ENCODE measurements at places on chromosomes 3 and 15.

DNA sequence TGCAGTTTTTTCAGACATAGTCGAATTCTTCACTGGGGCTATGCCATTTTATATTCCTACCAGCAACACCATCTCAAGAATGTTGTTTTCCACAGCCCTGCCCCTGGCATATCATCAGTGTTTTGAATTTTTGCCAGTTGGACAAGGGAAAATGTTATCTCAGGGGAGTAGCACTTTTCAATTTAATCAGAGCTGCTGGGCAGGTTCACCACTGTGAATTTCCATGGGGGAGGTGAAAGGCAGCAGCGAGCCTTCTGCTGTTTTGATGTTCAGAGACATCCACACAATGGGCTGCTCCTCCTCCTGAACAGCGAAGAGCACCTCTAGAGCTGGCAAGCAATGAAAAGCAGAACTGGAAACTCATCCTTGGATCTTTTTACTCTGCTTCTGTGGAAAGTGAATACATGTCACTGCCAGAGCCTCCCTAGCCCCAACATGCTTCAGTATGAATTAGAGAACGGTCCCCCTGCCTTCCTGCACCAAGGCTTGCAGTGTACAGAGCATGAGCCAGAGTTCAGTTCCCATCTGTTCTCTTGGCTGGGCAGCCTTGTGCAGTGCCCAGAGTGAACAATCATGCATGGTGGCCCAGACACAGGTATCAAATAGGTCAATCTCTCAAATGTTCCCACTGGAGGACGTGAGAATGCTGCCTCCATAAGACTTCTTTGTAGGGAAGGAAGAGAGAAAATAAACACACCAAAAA, 56.1 kb upstream of the RAD18 start:
- no peak for ATAC-seq

- ATAC-seq = no peak
Observed at GRCh38 chr3:134625885-134626741, 24.7 kb downstream of the KY start.

GRCh38 chr3:28320981-28321380, 27.5 kb upstream of the ZCWPW2 start:
- no peak for ATAC-seq

DNA sequence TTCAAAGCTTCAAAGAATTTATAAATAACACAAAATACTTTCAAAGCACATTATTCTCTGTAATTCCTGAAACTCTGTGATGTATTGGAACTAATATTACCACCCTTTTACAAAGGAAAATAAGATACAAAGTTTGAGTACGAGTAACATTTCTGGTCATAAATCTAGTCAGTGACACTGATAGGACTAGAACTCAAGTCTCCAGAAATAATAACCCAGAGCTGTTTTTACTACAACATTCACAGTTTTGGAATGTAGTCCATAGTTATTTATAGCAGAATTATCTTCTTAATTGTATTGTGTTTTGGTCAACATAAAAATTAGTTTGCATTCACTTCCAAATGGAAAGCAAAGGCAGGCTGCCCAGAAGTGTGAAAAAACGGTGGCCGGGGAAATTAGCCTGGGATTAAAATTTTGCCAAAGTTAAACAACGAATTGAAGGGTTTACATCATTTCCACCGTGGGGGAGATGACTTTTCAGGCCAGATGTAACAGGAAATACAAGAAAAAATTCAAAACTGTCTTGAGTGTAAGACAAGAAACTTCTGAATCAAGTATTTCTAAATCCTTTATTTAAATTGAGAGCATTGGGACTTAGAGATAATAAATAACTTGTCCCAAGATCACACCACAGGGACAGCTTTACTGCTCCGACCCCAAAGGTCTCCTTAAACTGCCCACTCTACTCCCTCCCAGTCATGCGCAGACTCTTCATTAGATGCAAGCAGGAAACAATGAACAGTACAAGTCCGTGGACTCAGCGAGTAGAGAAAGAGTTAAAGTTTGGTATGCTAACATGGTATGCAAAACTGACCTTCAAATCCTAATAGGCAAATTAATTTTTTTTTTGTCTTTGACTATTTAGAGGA, 74.3 kb upstream of the VGLL4 start:
- ATAC-seq = peak; percentile 60

DNA sequence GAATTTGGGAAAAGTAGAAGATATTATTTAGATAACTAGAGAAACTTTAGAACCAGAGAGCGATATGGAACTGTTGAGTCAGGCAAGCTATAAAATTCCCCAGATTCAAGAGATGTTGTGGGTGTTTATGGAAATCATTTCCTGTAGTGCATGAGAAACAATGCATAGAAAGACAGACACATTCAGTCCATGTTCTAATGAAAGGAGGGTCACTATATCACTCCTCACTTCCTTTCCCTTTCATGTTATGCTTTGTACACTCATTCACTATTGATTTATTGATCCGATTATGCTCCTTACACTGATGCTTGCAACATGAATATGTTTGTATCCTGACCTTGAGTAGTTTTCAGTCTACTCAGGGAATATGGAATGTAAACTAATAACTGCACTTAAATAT, 1459.9 kb upstream of the ALCAM start:
- ATAC-seq = no peak

- ATAC-seq = no peak
Observed at GRCh38 chr3:13019243-13020095, 53.8 kb downstream of the IQSEC1 start.

GRCh38 chr3:159798951-159799350, 189.7 kb upstream of the IL12A start:
- ATAC-seq = peak; percentile 72

DNA sequence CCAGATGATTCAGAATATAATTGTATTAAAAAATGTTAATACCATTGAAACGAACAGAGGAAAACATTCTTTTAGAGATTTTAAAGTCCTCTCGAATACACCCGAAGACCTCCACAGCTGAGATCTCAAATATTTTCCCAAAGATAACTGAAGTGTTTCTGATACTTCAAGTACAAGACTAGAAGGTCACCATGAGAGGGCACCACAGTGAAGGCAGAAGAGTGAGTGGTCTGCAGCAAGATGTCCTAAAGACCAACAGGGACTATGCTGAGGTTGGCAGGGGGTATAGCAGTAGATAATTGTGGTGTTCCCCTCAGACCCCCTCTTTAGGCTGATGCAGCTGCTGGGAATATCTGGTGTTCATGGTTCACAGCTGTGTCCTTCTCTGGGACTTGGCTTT, 156.5 kb downstream of the PDCD6IP start:
- ATAC-seq = no peak

DNA sequence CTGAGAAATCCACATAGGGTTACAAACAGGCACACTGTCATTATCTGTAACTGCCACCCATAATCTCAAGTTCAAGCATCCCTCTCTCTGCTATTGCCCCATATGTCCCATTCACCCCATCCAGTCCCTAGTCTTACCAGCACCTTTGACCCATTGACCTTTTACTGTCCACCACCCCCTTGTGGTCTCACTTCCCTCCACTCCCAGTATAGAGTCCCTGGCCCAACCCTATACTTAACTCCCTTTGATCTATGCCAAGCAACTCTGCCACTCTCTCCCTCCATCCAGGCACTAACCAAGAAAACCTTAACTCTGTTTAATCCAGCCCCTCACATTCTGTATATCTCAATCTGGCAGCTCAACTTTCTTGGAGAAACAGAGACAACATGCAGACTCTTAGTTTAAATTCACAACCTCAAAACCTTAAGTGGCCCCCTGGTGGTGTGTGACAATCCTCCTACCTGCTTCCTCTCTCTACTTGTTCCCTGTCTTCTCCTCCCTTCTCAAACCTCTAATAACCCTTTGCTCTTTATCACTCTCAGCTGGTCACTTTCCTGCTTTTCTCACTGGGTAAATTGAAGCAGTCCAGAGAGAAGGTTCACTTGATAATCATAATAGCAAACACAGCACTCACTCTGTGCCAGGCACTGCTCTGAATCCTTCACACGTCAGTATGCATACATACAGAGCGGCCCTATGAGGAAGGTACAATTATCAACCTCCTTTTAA, 162.7 kb downstream of the STT3B start:
- no peak for ATAC-seq

- ATAC-seq = no peak
Observed at GRCh38 chr3:111769992-111770352, 89.1 kb upstream of the PHLDB2 start.

DNA sequence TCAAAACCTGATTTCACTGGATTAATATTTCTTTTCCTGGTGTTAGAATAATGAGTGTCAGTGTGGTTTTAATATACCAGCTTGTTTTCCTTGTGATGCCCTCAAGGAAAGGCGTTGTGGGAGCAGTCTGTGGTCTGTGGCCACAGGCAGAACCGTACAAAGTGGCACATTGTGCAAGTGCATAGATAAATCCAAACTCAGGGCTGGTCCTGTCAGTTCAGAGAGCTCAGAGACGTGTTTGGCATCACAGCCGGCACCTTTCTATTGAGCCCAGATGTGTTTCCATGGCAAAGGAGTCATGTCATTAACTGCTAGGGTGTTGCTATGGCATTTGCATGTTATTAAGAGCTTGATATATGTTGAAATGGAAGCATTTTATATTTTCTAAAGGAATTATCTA, 289.9 kb upstream of the RASGRP1 start:
- ATAC-seq = no peak

DNA sequence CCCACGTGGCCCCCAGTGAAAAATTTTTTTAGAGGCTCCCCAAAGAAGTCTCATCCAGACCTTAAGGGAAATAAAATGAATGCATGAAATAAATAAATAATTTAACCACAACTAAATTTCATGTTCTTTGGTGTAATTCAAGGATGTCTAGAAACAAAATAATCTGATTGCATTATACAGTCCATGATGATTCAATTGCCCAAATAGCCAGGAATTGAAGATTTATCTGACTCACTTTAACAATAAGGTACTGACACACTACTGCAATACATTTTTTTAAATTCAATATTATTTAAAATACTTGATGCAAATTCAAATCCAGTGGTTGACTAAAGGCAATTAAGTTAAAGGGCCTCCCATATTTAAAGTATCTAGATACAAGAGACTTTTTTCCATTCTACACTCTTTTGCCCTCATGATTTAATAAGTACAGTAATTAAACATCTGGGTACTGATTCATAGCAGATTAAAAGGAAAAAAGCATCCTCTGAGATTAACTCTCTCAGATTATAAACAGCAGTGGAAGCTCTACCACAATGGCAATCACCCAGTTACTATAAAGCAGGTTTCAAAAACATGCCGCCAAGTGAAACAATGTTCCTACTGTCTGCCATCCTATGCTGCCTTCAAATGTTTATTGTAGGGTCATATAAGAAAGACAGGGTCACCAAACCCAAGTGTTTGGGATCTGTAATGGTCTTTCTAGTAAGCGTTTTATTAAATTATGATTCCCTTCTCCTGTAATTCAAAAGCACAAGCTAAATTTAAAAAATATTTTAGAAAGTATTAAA, 9.9 kb downstream of the UQCC5 start:
- ATAC-seq = peak; percentile 29

DNA sequence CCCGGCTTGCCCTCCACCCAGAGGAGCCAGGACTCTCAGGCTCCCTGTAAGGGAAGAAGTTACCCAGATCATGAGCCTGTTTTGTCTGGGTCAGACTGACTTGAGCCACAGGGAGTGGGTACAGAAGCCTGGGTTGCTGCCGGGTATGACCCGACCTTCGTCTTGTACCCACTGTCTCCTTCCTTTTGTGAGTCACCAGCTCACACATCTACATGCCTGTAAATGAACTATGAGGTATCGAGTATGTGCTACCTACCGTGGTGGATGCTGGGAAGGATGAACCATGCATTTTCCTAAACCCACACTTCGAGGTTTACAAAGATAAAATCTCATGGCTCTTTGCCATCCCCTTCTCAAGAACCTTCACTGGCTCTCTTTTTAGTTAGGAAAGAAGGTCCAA, 56.9 kb downstream of the CACNA1D start:
- ATAC-seq = no peak

DNA sequence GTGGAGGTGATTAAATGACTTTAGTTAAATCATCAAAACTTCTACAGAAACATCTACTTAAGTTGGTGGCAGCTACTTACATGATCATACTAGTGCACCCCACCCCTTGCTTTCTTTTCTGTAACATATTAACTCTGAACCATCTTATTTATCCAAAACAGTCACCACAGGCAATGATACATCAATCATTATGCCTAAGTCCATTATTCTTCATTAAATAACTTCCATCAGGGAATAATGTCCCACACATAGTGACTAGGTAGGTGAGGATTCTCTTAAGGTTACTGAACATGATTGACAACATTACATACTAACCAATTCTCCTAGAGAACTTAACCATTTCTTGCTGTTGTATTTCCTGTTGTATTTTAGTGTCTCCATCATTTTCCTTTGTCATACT, 210.2 kb downstream of the NR1D2 start:
- no peak for ATAC-seq

- ATAC-seq = no peak
Observed at GRCh38 chr3:111871809-111872623, 13.0 kb downstream of the PHLDB2 start.

- no peak for ATAC-seq
Observed at GRCh38 chr3:61690016-61690415, 128.6 kb downstream of the PTPRG start.

DNA sequence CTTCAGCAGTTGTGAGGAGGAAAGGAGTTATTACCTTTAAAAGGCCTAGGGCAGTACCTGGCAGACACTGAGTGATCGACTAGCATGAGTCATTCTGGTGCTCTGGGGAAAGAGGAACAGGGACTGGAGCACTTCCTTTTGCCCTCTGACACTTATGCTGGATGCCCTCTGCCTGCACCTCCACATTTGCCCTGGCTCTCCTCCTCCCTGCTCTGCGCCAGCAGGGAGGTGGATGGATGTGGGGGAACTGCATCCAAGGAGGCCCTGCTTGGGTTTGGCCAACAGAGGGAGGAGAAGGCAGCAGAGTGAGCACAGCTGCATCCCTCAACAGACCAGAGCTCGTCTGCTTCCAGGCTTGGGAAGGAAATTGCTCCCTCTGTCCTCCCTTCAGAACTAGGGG, 75.0 kb downstream of the SEMA5B start:
- peak; percentile 71 for ATAC-seq

- peak; percentile 40 for ATAC-seq
Observed at GRCh38 chr15:64216730-64217428, 54.1 kb upstream of the PPIB start.

- peak; percentile 45 for ATAC-seq
Observed at GRCh38 chr3:10557781-10558373, 52.5 kb upstream of the ATP2B2 start.

GRCh38 chr3:193825617-193826016, 232.6 kb downstream of the OPA1 start:
- ATAC-seq = no peak

DNA sequence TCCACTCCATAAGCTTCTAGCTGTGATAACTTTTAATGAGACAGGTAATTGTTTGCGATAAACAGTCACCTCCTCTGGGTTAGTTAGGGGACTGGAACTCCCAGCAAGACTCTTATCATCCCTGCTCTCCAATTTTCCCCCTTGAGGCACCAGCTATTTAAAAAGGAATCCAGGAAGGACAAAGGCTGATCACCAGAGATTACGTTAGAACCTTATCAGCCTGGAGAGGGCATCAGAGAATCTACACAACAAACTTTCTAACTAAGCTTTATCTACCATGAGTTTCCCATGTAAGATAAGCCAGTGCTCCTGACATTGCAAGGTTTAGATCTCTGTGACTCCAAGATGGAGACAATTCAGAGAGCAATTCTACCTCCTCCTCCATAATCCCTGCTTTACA, 31.3 kb downstream of the GPR176 start:
- no peak for ATAC-seq
